ENCODE measurements at places on chromosomes 4 and X.

DNA sequence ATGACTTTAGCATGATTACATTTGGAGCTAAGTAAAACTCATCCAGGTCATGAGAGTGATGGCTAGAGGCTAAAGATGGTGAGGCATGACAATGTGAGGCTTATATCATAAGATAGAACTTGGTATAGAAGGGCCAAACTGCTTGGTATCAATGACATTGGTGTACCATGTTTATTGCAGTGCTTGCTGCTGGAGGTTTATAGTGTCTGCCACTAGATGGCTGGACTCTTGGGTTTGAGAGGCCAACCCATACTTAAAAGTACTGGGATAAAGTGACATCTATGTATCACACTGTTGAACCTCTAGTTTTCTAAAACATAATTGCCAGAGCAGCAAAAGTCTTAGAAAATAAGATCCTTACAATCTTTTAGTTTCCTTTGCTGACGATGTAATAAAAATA is 83.0 kb upstream of the TACR3 start:
- no peak for DNase-seq

- DNase-seq: no peak
These were observed 199.3 kb upstream of the GRID2 start for GRCh38 chr4:92104506-92104905.

DNA sequence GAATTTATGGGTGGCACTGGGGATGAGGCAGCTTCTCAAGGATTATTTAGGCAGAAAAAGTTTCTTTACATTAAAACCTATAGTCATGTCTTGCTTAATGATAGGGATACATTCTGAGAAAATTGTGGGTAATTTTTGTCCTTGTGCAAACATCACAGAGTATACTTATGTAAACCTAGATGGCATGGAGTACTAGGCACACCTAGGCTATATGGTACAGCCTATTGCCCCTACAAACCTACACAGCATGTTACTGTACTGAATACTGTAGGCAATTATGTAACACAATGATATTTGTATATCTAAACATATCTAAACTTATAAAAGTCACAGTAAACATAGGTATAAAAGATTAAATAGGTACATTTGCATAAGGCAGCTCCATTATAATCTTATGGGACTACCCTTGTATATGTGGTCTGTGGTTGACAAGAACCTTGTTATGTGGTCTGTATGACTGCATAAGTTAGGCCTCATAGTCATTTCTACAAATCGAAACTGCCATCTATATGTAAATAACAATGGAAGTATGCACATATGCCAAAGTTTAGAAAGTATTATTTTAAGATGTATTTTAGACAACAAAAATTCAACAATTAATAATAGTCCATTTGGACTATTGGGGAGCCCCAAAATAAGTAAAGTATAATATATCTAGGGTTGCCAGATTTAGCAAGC is 87.3 kb downstream of the CFAP299 start:
- no peak for DNase-seq

- DNase-seq: no peak
These were observed 243.8 kb downstream of the PPP3CA start for GRCh38 chr4:101103381-101104142.

- DNase-seq: no peak
These were observed 138.6 kb upstream of the SFRP2 start for GRCh38 chr4:153927451-153927850.

DNA sequence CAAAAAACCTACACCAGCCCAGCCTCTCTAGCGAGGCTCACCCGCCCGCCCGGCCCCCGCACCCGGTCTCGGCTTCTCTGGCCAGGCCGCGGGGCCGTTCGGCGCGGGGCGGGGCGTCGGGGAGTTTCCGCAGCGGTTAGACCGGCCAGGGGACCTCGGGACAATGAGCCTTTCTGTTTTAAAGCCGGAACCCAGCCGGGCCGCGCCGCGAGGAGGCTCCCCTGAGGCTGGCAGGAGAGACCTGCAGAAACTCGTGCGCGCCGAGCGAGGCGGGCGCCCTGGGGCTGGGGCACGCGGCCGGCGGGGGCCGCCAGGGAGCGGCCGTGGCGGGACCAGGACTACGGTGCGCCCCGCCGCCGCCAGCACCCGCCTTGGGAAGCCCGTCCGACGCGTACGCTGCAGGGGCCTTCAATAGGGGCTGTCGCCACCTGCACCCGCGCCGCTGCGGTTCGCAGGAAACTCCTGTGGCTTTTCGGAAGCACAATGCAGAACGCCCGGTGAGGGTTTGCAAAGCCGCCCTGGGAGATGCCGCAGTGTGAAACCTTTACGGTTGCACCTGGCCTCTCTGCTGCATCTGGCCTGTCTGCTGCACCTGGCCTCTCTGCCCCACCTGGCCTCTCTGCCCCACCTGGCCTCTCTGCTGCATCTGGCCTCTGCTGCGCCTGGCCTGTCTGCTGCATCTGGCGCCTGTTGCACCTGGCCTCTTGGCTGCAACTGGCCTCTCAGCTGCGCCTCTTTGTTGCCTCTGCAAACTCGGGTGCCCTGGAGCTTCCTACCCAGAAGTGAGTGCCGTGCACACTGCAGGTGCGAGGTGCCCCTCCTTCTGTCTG is 63.9 kb downstream of the TRAPPC11 start:
- peak; percentile 42 for DNase-seq

GRCh38 chr4:168441412-168441811 is 38.9 kb downstream of the DDX60L start:
- DNase-seq: no peak

DNA sequence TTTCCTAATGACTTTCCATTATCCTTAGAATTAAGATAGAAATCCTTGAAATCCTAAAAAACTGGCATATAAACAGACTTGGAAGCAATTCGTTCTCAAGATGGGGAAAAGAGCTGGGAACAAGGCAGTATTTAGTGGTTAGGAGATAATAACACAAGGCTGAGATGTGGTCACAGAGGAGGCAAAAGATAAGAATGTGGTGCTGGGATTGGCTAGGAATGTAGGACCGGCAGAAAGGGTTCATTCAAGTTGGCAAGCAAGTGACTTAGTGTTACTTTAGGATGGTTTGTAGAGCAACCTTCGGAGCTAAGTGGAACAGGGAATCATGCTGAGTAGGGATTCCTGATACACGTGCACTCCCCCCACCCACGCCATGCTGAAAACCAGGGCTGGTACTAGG is 121.9 kb upstream of the RPS6KA3 start:
- DNase-seq: no peak

GRCh38 chr4:80678413-80678812 is 342.9 kb downstream of the CFAP299 start:
- DNase-seq: no peak

GRCh38 chrX:132033166-132033565 is 10.1 kb downstream of the STK26 start:
- no peak for DNase-seq

DNA sequence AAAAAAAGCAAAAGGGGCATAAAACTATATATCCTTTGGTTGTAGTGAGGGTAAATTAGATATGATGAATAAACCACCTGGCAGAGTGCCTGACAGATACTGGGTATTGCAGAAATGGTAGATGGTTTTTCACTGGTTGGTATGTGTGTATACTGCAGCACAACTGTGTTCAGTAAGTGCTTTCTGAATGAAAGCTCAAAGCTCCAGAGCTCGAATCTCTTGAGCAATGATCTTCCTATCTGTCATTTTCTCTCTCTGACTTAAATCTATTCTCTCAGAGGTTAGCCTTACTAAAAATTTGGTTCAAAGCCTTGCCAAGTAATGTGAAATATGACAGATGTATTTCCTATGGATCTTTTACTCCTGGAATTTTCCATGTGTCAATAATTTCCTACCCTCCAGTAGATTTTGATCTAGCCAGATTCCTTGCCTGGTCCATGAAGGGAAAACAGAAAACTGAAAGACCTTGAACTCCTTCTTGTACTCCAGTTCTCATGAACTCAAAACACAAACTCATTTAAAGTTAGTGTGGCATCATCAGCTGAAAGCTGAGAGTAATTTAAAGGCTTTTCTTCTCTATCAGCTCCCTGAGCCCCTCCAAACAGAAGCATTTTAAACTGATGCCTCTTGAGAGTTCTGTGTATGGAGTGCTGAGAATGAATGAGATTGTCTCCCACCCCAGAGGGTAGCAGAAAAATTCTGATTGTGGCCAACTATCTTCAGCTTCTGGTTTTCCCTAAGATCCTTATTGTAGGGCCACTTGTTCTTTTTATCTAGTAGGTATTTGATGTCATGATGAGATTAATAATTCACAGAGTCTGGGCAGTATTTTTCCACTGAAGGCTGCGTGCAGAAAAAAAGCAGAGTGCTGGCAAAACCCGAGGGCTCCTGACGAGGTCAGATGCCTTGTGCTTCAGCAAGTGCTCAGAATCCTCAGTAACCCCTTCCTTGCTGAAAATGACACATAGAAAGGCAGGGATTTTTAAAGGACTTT is 363.4 kb upstream of the BOD1L1 start:
- DNase-seq: no peak

- DNase-seq: no peak
These were observed 104.6 kb downstream of the PHEX start for GRCh38 chrX:22136711-22137110.

- no peak for DNase-seq
These were observed 17.3 kb downstream of the TRAM1L1 start for GRCh38 chr4:117068120-117068519.

- DNase-seq: no peak
These were observed 114.8 kb upstream of the NEIL3 start for GRCh38 chr4:177194906-177195305.

GRCh38 chrX:74437530-74437929 is 16.2 kb downstream of the SLC16A2 start:
- no peak for DNase-seq

DNA sequence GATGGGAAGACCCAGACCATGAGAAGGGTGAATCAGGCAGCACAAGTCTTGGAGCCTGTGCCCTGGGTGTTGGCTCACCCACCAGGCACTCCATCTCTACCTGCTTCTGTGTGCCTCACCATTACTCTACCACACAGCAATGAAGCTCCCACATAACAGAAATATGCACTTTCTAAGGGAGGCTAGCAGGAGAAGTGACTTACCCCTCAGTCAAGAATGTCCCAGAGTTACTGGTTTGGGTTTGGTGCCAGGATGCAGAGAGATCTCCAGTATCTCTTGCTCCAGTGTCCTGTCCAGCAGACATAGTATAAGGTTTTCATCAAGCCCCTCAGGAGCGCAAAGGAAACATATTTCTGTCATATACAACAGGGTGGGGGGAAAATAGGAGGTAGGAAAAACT is 11.3 kb upstream of the RAB40A start:
- DNase-seq: no peak

GRCh38 chr4:41647383-41647782 is 101.1 kb downstream of the PHOX2B start:
- DNase-seq: no peak

GRCh38 chr4:87024201-87024600 is 89.4 kb downstream of the AFF1 start:
- no peak for DNase-seq

GRCh38 chr4:70402762-70403161 is 5.0 kb downstream of the OPRPN start:
- no peak for DNase-seq

- no peak for DNase-seq
These were observed 126.0 kb upstream of the WDFY3 start for GRCh38 chr4:85092536-85092935.

- no peak for DNase-seq
These were observed 102.8 kb upstream of the MXRA5 start for GRCh38 chrX:3449287-3449686.

GRCh38 chr4:22991576-22991975 is 298.8 kb downstream of the GBA3 start:
- DNase-seq: no peak

DNA sequence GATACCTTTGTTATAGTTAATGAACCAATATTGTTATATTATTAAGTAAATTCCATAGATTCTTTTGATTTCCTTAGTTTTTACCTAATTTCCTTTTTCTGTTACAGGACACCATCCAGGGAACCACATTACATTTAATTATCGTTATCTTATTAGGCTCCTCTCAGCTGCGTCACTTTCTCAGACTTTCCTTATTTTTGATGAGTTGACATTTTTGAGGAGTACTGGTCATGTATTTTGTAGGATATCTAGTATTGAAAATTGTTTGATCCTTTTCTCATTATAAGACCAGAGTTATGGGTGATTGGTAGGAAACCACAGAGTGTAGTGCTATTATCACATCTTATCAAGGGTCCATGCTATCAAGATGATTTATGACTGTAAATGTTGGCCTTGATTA is 319.7 kb downstream of the NKX6-1 start:
- no peak for DNase-seq

GRCh38 chr4:7408166-7408565 is 26.6 kb downstream of the PSAPL1 start:
- no peak for DNase-seq

DNA sequence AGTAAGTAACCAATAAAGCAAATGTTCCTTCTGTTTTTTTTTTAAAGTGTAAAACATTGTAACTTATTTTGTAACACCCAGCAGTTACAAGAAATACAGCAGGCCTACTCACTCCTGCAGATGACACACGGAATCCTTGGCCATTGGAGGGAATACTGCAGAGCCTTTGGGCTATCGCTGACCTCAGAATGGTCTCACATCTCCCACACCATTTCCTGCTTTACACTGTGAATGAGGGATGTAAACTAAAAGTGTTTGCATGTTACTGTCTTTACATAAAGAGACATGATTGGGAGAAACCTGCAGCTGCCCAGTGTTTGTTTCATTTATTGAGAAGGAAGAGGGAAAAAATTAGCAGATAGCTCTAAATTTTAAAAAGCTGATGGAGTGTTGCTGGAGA is 64.1 kb downstream of the USP46 start:
- no peak for DNase-seq

GRCh38 chr4:151717314-151717713 is 43.5 kb downstream of the GATB start:
- no peak for DNase-seq

- no peak for DNase-seq
These were observed 81.9 kb downstream of the ATP11C start for GRCh38 chrX:139850968-139851367.

DNA sequence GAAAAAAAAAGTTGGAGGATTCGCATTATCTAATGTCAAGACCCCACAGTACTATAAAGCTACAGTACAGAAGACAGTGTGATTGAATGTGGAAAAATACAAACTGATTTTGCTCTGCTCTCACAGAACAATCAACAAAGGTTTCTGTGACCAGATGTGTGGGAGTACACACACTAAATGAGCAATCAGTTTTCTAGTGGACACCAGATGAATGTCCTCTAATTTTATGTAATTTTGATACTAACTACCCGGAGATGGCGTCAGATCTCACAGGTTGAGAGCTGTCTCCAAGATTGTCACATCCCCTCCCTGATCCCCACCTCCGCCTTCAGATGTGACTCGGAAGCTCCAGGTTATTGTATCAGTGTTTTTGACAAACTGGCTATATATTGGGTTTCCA is 81.9 kb upstream of the HUWE1 start:
- no peak for DNase-seq

DNA sequence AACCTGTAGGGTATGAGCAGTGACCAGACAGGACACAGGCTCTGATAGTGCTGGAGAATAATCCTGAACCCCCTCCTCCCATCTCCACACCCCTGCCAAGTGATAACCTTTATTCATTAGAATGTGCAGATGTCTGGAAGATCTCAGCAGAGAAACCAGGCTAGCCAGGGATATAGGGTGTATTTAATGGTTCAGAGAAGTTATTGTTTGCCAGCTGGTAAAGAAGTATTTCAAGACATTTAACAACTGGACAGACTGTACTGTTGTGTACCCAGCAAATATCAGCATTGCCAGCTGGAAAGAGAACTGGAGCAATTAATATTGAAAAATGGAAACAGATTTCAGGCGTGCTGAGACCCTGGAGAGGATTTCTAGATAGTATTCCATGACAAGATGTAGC is 94.5 kb downstream of the RASGEF1B start:
- no peak for DNase-seq

Measured in activated CD4-positive, alpha-beta T cell treated with anti-CD3 and anti-CD28 coated beads for 48 hours (primary cell).